ENCODE measurements at places on chromosomes 12 and 14.

GRCh38 chr14:100556140-100556475, 31.1 kb downstream of the BEGAIN start:
- no peak for DNase-seq

GRCh38 chr12:115394496-115395220, 710.7 kb upstream of the TBX3 start:
- no peak for DNase-seq

DNA sequence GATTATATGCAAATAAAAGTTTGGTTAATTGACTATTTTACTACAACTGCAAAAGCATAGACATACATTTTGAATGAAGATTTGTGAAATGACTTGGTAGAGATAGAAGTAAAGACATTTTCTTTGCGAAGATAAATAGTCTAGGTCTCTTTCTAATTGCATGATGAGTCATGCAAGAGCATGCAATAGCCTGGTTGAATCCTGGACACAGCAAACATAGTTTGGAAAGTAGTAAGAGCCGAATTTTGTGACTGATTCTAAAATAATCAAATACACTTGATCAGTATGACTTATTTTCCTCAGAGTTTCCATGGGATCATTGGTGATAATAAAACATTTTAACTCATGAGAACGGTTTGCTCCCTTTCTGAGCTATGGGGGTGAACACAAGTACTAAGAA, 27.7 kb upstream of the CAND1 start:
- no peak for DNase-seq

- DNase-seq: no peak
Measured at GRCh38 chr14:29905543-29905942, 22.1 kb downstream of the PRKD1 start.

DNA sequence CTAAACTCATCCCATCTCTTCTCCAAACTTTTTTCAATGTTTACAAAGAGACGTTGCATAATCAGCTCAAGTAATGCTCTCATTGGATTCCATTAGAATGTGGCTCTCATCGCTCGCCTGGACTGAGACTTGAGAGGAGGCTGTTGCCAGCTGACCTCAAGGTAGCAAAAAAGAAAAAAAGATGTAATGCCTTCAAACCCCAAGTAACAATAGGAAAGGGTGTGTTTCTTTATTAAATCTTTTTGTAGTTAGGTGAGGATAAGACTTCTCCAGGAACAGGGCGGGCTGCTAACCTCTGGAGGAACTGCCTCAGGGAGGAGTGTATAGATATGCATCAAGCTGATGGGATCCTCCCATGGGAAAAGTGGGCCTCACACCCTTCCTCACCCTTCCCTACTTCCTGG, 956 bp upstream of the PTHLH start:
- no peak for DNase-seq

DNA sequence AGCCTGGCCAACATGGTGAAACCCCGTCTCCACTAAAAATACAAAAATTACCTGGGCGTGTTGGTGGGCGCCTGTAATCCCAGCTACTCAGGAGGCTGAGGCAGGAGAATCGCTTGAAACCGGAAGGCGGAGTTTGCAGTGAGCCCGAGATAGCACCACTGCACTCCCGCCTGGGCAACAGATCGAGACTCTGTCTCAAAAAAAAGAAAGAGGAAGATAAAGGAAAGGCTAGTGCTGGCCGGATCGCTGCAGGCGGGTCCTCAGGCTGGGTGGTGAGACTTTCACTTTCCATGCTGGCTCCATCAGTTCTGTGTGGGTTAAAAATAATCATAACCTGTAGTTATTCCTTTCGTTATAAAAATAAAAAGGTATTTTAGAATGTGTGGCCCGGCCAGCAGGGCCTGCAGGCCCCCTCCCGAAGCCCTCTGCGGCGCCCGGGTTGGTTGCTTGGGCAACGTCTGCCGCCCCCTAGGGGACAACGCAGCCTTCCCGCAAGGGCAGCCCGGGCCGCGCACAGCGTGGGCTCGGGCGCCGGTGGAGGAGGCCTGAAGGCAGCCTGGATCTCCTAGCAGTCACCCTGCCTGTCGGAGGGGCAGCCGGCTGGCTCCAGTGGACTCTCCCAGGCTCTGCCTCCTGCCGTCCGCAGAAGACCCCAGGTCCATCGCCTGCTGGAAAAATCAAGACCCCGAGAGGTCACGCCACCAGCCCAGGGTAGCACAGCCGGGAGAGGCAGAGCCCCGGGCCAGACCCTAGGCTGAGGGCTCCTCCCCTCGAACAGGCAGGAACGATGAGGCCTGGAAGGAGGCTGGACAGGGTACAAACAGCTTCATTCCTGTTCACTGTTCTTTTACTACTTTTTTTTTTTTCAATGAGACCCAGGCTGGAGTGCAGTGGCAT, 5.0 kb upstream of the SLC25A47 start:
- peak; percentile 33 for DNase-seq

GRCh38 chr12:5259523-5259922, 172.4 kb upstream of the NTF3 start:
- no peak for DNase-seq

- DNase-seq: no peak
Measured at GRCh38 chr14:23104070-23104590, 659 bp downstream of the CIROP start.

DNA sequence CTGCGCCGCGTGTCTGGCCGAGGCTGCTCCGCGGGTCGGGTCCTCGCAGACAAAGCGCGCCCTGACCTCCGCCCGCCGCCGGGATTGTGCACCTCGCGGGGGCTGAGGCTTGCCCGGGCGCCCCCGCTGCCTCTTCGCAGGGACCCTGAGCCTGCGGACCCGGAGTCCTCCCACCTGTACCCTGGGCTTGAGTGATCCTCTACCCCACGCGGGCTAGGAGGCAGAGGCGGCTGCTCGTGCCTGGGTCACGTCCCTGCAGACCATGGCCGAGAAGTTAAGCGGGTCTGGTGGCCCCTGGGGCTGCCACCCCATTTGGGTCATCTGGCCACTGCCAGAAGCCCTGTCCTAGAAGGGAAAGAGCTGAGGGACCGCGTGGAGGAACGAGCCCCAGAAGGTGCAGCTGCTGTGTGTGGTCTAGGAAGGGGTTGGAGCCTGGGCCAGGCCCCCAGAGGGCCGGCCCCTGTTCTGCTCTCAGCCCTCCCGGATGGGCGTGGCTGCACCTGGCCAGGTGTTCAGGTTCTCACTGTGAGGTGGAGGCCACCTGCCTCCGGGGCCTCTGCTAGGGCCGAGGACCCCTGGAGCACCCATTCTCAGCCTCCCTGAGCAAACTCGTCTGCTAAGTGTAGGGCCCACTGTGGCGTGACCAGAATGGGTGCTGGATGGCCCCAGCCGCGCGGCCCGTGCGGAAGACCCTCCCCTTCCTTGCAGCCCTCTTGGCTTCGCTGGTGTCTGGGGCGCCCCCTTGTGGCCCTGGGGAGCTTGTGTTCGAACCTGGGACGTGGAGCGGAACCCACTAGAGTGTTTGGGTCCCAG, 49.6 kb downstream of the LRCOL1 start:
- DNase-seq: peak; percentile 74

- no peak for DNase-seq
Measured at GRCh38 chr12:2477009-2477766, 317.6 kb upstream of the FKBP4 start.

- peak; percentile 58 for DNase-seq
Measured at GRCh38 chr12:6936636-6937480, 6.8 kb upstream of the RNU7-1 start.

- no peak for DNase-seq
Measured at GRCh38 chr12:62191491-62192179, 68.6 kb upstream of the USP15 start.

- no peak for DNase-seq
Measured at GRCh38 chr14:29858299-29858698, 69.3 kb downstream of the PRKD1 start.

GRCh38 chr12:96295532-96296160, 101.5 kb downstream of the ELK3 start:
- DNase-seq: no peak

DNA sequence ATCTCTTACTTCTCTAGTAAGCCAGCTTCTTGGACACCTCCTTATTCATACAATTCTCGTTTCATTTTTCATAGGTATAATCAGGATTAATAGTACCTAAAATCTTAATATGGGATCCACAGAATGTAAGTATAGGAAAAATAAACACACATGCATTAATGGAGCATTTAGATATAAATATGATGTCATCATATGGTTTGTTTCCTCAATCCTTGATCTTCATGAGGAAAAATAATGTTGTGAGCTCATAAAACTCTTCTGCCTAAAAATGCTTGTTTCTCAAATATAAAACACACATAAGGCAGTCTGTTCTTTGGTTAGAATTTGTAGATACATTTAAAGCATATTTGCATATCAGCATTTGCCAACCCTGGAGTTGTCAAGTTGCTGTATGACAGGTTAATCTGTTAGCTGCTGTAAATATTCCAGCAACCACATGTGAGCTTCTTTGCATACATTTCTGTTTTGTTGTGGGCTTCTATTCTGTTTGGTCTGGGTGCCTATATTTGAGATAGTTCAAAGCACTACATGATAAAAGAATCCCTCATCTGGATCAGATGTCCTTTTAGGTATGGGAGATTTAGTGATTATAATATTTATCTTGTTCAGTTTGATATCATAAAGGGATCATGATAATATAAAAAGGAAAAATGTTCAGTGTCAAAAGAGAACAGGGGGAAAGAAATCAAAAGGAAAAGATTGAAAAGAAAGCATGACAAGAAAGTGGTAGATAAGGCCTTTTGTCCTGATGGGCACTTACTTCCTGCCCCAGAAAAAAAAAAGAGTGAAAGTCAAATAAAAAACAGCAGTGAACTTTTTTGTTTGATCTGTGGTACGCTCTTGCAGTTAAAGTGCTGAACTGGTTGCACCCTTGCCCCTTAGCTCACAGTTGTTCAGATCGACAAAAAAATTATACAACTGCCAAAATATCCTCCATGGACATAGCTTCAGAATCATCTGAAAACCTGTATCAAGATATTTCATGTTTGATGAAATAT, 68.6 kb downstream of the ACSS3 start:
- DNase-seq: no peak

DNA sequence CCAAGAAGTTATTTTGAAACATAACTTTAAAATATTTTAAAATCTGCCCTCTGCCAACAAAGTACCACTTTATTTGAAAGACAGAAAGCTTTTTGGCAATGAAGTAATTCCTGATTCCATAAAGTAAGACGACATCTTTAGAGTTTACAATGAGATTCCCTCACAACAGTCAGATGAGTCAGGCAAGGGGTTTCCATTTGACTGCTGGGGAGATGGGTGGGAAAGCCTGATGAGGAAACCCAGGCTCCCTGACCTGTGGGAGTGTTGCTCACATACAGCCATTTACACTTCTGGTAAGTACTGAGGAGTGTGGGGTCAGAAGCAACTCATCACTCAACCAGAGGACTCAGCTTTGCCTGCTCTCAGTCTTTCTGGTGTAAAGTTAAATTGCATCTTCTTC, 10.2 kb downstream of the KITLG start:
- no peak for DNase-seq

DNA sequence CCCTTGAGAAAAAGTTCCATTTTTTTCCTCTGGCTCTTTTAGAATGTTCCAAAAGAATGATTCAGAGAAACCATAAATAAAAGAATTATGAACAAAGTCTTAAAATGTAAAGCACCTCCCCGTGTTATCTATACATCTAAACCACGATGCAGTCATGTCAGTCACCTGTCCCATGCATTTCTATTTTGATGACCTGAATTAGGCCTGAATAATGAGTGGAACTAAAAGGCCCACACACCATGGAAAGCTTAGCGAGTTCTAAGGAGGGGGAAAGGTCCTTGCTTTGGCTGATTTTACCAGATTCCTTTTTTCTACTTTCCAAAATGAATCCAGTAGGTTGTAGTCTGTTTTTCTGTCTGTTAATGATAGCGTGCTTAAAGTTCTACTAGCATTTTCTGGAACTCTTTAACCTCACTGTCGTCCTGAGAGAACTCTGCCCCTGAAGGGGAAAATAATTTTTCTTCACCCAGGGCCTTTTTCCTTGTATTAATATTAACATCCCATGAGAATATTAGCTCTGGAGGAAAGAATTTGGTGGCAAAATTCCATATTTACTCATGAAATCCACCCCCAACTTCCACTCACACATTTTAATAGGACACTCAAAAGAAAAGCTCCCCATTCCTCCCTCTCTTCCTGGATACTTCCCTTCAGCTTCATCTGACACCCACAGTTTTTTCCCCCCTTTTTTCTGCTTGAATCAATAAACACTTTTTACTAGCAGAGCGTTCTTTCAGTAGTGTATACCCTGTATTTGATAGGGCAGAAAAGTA, 266.3 kb upstream of the DIO2 start:
- no peak for DNase-seq

DNA sequence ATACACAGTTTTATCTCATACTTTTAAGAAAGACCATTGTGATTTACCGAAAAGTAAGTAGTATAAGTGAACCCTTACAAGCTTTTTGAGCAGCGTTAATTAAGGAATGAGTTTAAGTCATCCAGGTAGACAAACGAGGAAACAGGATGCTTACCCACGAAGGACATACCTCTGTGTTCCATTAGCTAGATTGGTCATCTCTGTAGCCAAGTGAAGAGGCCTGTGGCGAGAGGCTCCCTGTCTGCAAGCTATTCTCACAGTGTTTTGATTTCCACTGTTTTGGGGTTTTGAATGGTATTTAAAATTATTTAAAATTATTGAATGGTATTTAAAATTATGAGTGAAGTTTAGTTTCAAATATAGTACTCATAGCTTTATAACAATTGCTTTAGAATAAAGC, 342.1 kb upstream of the RGS6 start:
- DNase-seq: no peak

DNA sequence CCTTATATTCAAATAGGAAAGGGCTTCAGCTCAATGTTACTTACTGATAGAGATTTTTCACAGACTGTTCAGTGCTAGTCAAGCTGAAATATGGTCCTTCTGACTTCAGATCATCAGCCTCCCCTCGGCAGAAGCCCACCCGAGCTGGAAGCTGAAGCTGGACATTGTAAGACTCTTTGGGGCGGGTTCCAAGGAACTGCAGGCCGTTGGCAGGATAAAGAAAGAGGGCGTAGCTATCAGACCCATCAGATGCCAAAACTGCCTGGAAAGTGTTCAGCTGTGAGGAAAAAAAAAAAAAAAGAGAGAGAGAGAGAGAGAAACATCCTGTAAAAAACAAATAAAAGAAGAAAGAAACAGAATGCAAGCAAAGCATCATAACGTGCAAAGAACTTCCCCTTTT, 8.8 kb downstream of the NID2 start:
- no peak for DNase-seq

- no peak for DNase-seq
Measured at GRCh38 chr14:81220580-81220829, 254 bp downstream of the GTF2A1 start.

DNA sequence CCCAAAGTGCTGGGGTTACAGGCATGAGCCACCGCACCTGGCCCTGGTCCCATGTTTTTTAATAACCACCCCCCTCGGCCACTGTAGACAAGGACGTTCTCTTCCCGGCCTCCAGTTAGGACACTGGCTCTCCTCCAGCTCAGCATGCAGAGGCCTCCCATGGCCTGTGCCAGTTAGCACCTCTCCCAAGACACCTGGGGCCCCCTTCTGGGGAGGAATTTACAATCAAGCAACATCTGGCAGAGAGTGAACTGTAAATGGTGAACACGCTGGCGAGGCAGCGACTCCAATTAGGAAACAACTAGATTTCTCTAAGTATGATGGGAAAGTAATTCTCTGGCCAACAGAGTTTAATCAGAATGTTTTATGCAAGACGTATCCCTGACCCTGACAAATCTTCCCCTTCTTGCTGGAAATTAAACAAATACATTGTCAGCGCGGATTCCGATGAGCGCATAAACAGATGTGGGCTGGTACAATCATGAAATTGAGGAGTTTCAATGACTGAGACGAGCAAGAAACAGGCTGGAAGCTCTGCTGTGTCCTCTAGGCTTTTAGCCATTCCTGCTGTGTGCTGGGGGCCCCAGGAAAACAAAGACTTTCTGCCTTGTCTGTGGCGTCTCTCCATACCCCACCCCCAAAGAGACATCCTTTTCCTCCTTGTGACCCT, 61.7 kb upstream of the DLK1 start:
- DNase-seq: no peak

- DNase-seq: no peak
Measured at GRCh38 chr12:24534622-24535021, 414.3 kb downstream of the BCAT1 start.
